Breast epithelium (tissue), 4 donors: ENCODE measurements at places on chromosomes 5 and 9.

DNA sequence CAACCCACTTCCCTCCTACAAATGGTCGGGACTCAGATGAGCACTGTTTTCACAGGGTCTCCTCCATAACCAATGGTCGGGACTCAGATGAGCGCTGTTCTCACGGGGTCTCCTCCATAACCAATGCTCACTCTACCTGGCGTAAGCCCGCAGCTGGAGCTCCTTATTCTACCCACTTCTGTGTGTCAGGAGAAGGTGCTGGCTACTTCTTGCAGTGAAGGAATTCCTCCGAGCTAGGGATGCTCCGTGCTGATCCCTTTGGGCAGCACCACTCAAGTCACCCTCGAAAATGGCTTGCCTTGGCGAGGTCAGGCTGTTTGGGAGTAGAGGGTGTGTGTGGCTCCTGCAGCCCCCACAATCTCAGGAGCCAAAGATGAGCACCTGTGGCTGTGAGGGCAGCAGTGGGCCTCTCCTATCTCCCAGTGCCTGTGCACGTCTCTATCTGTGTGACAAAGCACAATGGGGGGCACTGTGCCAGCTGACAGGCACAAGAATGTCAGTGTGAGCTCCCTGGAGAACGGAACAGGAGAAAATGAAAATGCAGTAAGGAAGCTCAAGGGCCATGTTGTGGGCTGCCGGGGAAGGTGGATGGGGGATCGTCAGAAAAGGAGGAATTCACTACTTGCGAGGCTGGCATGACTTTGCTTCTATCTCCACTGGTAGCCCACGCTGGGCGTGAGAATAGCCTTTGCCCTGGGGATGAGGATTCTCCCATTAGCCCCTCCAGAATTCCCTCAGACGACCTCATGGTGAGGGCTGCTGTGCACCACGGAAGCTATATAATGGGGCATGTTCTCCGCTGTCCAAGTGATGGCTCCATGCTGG is 3.9 kb upstream of the BTNL9 start:
- H3K4me3 ChIP-seq, result no peak overlapping the region
- DNase-seq, result no peak
- H3K27me3 ChIP-seq, result no peaks in the 10 kb centered on the region
- no peaks in the 10 kb centered on the region for H3K36me3 ChIP-seq
- no peak overlapping the region for H3K27ac ChIP-seq
- H3K4me1 ChIP-seq, result no peaks in the 10 kb centered on the region

DNA sequence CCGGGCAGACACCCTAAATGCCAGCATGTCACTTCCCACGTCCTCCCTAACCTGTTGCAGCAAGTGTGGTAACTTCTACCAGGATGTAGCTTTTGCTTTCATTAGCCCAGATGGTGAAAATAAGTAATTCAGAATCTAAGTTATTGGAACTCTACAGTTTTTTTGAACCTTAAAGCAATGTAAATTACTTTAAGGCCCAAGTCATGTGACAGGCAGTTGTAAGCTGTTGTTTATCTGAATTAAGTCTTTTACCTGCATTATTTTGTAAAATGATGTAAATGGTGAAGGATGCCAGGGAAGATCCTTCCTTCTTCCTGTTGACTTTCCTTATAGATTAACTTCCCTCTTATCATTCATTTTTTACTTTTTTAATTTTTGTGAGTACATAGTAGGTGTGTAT is 670.2 kb downstream of the SEMA5A start:
- H3K27me3 ChIP-seq, result no peaks in the 10 kb centered on the region
- H3K4me1 ChIP-seq, result no peaks in the 10 kb centered on the region
- H3K4me3 ChIP-seq, result no peak overlapping the region
- H3K27ac ChIP-seq, result no peak overlapping the region

GRCh38 chr9:116467740-116468351 is 219.3 kb upstream of the TRIM32 start:
- no peak for DNase-seq
- H3K4me1 ChIP-seq, result no peaks in the 10 kb centered on the region
- H3K27ac ChIP-seq, result no peak overlapping the region
- no peak overlapping the region for H3K4me3 ChIP-seq
- no peaks in the 10 kb centered on the region for H3K27me3 ChIP-seq

- H3K4me1 ChIP-seq, result no peaks in the 10 kb centered on the region
- H3K36me3 ChIP-seq, result no peaks in the 10 kb centered on the region
- no peaks in the 10 kb centered on the region for H3K27me3 ChIP-seq
These were observed 460 bp upstream of the ACO1 start for GRCh38 chr9:32384002-32384363.

DNA sequence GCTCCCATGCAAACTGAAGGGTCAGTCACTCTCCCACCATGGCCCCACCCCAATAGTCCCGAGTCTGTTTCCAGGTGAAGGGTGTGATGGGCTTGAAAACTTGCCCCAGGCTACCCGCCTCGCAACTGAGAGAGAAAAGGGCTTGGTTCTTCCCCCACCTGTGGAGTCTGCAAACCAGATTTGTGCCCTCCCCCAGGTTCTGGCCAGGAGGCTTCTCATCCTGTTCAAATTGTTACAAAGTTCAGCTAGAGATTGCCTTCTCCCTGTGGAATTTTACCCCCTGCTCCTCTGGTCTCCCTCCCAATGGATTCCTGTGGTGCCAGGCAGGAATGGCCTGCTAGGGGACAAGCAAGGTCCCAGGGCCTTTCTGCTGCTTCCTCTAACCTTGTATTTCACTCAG is 93.1 kb upstream of the ACO1 start:
- no peaks in the 10 kb centered on the region for H3K27me3 ChIP-seq
- no peaks in the 10 kb centered on the region for H3K36me3 ChIP-seq
- no peak overlapping the region for H3K4me3 ChIP-seq
- no peak for DNase-seq
- no peaks in the 10 kb centered on the region for H3K4me1 ChIP-seq
- H3K27ac ChIP-seq, result no peak overlapping the region

- H3K27ac ChIP-seq, result peak overlapping the region; percentile 73
- no peaks in the 10 kb centered on the region for H3K36me3 ChIP-seq
- DNase-seq, result no peak
- no peaks in the 10 kb centered on the region for H3K27me3 ChIP-seq
- H3K4me3 ChIP-seq, result peak overlapping the region; percentile 48
These were observed 47.4 kb upstream of the FAM120AOS start for GRCh38 chr9:93500571-93501298.

DNA sequence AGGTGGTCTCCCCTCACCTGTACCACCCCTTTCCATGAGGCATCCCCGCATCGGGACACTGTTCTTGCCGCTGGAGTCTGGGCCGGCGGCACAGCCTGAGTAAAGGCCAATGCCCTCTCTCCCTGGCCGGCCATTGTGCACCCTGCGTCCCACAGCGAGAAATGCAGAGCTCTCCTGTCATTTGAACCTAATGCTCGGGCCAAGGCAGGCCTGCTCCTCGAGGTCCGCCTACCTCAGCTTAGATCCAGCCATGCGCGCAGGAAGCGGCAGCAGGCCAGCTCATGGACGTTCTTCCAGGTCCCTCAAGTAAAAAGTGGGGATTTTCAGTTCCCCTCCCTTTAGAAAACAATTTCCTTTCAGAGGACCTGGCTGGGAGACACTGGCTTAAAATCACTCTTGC is 135.0 kb downstream of the HSD17B3 start:
- H3K27ac ChIP-seq, result no peak overlapping the region
- H3K27me3 ChIP-seq, result peaks cover 7% of the 10 kb centered on the region
- no peaks in the 10 kb centered on the region for H3K4me1 ChIP-seq
- no peak for DNase-seq
- no peak overlapping the region for H3K4me3 ChIP-seq

GRCh38 chr9:83501565-83501964 is 36.6 kb downstream of the FRMD3 start:
- H3K36me3 ChIP-seq, result no peaks in the 10 kb centered on the region
- no peak overlapping the region for H3K27ac ChIP-seq
- H3K4me1 ChIP-seq, result no peaks in the 10 kb centered on the region
- no peak for DNase-seq
- H3K4me3 ChIP-seq, result no peak overlapping the region

- H3K36me3 ChIP-seq, result no peaks in the 10 kb centered on the region
- H3K4me3 ChIP-seq, result peak overlapping the region; percentile 70
- H3K27ac ChIP-seq, result peak overlapping the region; percentile 95
- DNase-seq, result no peak
- no peaks in the 10 kb centered on the region for H3K4me1 ChIP-seq
- H3K27me3 ChIP-seq, result no peaks in the 10 kb centered on the region
These were observed 279.0 kb downstream of the AOPEP start for GRCh38 chr9:95005278-95006143.

DNA sequence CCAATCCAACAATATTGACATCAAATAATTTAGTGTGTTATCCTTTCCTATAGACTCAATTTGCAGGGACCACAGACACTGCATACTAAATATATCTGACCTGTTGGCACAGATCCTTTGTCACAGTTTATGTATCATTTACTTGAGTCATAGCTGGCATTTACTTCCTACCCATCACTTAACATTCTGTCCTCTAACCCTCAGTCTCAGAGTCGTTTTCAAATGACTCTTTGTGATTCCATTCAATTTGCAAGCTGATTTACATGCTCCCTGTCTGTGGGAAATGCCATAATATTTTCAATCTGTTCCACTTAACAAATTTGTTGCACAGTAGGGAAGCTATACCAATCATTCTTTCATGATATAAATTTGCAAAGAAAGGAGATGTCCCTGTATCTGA is 265.7 kb upstream of the EDIL3 start:
- no peak overlapping the region for H3K4me3 ChIP-seq
- H3K36me3 ChIP-seq, result no peaks in the 10 kb centered on the region
- H3K27me3 ChIP-seq, result no peaks in the 10 kb centered on the region
